Germinal center (tissue), 1 donor: ENCODE measurements at places on chromosomes 3 and 15.
A peak's percentile ranks its signal among the peaks of the same experiment; 100 is the strongest.

DNA sequence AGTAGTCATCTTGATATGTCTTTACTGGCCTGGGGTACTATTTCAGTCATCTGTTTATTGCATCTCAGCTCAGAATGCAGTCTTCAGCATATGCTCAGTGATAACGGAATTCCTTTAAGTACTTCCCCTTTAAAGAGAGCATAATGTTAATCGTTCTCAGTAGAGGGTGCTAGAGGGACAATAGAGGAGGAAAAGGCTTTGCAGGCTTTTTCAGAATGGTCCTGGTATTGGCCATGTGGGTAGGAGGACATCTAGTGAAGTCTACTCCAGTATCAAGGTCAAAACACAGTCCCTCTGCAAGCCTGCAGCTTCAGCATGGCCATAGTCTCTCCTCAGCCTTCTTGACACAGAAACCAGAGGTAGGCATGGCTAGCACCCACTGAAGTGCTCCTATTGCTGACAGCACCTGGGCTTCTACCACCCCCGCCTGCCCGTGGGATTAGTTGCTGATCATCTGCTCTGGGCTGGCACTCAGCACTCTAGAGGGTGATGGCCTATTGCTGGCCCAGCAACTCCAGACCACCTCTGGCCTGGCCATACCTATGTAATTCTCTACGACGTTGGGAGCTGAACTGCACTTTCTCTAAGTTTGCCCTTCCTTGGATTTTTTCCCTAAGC, 65.4 kb downstream of the KCNH8 start:
- DNase-seq: peak; percentile 19

- no peak for DNase-seq
These were observed 626.4 kb upstream of the GOLIM4 start for GRCh38 chr3:168722091-168722490.

- DNase-seq: no peak
These were observed 221.6 kb downstream of the PLOD2 start for GRCh38 chr3:145939431-145939830.

DNA sequence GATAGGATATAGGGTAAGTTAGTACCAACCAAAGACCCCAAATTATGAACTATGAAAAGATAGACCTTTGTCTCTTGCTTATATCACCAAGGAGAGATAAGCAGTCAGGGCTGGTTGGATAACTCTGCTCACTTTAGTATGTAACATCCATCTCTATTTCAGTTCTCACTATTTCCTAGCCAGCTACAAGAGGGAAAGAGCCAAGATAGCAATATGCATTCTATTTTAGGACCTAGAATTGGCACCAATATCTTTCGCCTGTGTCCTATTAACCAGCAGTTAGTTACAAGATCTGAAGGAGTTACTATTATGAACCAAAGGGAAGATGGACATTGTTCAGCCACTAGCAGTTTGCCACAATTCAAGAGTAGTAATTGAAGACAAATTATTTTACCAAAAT, 457.5 kb downstream of the NSUN3 start:
- DNase-seq: no peak

- peak; percentile 36 for DNase-seq
These were observed 51.8 kb upstream of the DGKG start for GRCh38 chr3:186413615-186414415.

- no peak for DNase-seq
These were observed 324.2 kb downstream of the NEK10 start for GRCh38 chr3:27044931-27045481.

DNA sequence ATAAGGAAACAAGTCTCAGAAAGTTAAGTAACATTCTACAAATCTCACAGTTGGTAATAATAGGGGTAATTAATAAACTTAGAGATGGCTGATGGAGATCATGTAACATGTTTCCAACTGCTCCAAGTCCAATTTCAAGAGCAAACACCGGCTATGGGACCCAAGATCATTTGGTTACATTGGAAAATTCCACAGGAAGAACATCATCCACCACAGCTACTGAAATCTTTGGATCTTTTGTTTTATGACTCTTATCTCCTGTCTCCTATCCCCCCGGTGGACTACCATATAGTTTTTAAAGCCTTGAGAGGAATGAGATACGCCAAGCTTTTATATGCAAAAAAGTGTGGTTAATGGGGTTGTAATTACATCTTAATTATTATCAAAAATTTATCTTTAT, 216.1 kb downstream of the WNT5A start:
- DNase-seq: no peak

DNA sequence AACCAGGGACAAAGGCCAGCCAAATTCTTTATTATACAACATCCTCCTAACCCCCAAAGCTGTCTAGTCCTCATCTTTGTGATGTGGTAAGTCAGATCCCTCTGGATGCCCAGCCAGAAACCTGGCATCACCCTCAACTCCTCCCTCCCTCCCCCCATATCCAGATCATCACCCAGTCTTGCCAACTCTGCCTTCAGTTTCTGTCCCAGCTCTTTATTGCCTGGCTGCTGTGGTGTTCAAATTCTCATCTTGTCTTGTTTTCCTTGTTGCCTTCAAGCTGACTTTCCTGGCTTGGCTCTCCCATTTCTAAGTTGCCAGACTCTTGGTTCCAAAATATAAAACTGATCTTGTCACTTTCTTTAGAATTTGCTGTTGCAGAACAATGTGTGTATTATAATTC, 28.6 kb downstream of the MAP2K1 start:
- no peak for DNase-seq

GRCh38 chr3:27792869-27793268, 70.7 kb upstream of the EOMES start:
- DNase-seq: no peak

DNA sequence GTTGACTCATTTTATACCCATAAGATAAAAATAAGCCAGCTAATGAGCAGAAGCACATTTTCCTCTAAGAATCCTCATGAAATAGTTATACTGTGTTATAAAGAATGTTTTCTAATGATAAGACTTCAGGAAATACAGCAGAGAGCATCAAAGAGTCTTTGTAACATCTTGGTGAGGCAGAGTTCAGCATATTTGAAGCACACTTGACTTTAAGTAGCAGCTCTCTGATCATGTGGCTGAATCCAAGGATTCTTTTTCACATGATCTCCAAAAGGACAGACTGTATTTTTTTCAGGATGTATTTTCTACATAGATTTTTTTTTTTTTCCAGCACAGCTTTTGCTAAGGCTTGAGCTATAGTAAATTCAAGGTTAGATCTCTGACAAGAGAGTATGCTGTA, 195.1 kb downstream of the SI start:
- DNase-seq: no peak

GRCh38 chr15:71082803-71083202, 32.5 kb upstream of the THSD4 start:
- DNase-seq: no peak

DNA sequence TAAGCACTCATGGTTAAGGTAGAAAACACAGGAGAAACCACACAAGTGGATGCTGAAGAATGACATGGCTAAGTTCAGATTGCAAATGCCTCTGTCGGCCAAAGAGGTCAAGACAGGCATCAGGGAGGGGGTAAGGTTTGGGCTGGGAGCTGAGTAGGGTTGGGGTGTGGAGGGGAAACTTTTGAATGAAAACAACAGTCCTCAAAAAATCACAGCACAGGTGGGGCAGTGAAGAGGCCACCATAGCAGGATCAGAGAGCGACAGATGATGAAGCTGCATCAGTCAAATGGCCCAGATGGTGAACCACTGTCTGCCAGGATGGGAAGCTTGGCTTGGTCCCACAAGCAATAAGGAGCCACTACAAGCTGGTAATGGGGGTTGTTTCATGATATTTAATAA, 74.9 kb downstream of the ADCY5 start:
- DNase-seq: no peak

DNA sequence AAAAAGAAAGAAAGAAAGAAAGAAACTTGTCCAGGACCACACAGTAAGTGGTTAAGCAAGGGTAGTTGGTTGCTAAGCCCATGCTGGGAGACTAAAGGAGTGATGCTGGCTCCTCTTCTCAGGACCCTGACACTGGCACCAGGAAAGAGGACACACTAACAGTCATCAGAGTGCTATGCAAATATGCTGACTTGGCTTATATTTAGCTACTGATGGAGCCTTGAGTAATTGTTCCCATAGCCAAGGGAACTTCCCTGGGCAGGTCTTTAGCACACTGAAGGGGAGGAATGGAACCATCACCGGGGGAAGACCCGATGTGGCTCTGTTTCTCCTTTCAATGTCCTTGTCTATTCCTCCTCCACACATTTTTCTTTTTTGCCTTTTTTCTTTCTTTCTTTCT, 6.2 kb downstream of the TMEM40 start:
- DNase-seq: no peak

DNA sequence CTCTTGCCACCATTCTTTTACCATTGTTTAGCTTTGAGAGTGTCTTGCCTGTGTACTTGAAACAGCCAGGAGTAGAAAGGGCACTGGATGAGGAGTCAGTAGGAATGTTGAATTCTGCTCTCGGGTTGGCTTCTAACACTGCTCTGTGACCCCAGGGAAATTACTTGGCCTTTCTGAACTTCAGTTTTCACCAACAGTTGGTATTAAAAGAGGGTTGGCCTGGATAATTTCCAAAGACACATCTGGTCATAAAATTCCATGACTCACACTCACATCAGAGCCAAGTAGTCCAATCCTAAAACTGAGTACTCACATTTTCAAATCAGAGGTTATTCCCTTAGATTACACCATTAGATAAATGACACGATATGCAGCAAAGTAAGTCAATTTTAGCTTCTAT, 141.6 kb downstream of the ECT2 start:
- no peak for DNase-seq

DNA sequence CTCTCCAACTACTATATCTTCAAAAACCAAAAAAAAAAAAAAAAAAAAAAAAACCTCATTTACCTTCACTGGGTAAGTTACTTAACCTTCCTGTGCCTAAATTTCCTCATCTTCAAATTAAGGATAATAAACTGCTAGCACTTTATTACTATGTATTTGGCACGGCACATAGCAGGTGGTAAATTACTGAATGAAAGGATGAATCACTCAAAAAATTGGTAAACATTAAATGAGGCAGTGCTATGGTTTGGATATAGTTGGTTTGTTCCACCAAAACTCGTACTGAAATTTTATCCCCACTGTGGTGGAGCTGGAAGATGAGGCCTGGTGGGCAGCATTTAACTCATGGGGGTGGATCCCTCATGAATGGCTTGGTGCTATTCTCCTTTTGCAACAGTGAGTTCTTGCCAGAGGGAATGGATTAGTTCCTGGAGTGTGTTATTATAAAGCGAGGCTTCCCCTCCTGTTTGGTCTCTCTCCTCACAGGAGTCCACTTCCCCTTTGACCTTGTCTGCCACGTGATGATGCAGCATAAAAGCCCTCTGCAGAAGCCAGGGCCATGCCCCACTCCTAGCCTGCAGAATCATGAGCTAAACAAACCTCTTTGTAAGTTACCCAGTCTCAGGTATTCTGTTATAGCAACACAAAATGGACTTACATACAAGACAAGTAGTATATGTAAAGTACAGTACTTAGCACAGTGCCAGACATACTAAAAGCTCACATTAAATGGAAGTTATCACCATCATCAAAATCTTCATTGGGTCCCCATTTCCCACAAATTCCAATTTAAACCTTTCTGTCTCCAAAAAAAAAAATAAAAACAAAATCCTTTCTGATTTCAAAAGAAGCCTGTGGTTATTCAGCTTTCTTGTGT, 20.6 kb downstream of the DCUN1D1 start:
- DNase-seq: no peak

DNA sequence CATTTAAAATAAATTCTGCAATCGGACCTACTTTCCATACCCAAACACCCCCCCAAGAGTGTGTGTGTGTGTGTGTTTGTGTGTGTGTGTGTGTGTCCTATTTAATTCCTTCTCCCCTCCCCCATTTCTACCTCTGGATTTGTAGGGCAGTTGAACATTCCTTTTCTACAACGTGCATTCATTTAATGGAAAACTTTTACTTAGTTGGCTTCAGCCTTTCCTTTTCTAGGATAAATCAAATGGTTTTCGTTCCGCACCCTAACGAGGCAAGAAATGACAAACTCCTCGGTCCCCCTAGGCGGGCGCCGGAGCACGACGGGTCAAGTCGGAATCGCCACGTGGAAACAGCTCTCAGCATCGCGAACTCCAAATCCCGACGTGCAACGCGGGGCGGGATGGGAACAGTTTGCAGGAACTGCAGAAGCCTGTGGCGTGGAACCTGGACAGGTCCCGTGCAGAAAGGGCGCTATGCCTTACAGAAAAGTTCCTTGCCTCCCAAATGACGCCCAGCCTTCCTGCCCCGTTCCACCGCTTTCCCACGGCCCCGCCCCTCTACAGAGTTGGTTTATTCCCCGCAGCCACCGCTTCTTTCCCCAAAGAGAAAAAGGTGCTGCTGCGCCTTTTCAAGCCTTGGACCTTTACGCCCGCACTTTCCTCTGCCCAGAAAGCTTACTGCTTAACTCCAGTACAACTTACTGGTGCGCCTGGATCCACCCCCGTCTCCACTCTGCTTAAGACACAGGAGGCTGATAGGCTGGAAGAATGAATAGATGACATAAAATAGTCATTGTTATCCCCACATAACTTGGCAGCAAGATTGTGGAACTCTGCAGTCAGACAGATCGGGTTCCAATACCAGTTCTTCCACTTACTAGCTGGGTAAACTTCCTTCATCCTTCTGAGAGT, 1.1 kb upstream of the EIF2B5 start:
- peak; percentile 29 for DNase-seq
